ENCODE measurements at places on chromosomes 3 and 15.

- DNase-seq: no peak
Observed at GRCh38 chr15:89184886-89185526, 36.4 kb downstream of the RLBP1 start.

- DNase-seq: no peak
Observed at GRCh38 chr15:60525341-60526039, 46.5 kb upstream of the ICE2 start.

- peak; percentile 56 for DNase-seq
Observed at GRCh38 chr15:85407421-85408269, 27.2 kb downstream of the AKAP13 start.

DNA sequence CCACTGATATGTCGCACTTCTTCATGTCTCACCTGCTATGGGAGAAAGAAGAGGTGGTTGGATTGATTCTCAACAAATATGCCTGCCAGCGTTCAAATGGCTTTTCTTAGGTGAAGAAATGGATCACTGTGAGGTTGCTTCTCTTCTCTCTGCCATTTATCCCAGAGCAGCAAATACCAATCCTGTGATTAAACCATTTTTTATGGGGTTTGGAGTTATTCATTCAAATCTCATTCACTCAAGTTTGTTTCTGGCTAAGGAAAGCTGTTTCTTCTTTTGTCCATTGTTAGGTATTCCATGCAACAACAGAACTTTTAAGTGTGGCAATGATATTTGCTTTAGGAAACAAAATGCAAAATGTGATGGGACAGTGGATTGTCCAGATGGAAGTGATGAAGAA, 12.2 kb upstream of the C3orf52 start:
- DNase-seq: no peak

DNA sequence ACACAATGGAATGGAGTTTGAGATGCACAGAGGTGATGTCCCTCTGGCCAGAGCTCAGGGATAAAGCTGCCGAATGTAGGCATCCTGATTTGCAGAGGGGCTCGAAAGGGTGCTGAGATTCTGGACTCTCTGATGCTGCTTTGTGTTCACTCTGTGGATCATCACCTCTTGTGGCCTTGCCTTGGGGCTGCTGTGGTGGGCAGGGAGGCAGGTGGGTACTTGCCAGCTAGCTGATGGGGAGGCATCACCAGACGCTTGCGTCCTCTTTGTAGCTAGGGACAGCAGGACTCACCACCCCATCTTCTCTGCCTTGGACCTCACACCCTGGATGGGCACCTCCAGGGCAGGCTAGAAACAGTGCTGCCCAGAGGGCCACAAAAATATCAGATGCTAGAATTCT, 14.6 kb upstream of the RASGRF1 start:
- no peak for DNase-seq

DNA sequence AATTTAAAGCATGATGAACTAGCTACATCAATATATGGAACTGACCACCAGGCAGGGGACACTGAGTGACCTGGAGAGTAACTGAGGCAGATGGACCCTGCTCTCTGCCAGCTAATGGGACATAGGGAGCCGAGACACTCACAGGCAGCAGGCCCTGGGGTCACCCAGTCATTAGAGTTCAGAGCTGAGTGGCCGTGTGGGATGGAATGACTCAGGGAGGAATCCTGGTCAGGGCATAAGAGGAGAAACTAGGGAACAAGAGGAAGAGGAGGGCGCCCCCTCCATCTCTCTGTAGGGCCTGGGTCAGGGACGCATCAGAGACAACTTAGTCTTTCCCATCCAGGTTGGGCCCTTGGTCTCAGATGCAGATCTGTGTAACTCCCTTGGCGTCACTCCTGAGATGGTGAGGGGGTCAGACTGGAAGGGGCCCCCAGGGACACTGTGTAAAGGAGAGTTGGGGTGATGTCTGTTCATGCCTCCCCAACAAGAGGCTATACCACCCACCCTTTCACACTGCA, 39.8 kb downstream of the CCDC12 start:
- no peak for DNase-seq

- no peak for DNase-seq
Observed at GRCh38 chr15:98160236-98160635, 199.7 kb downstream of the ARRDC4 start.

GRCh38 chr3:78969483-78969882, 798.3 kb downstream of the ROBO1 start:
- no peak for DNase-seq
